Right lung (tissue), 10 donors: ENCODE measurements at places on chromosomes 2 and 18. TPM values are rescaled to one million over a fixed set of nuclear protein-coding genes. Genes with fewer than 3 reads are reported as not detected.

The TP53I3 gene
- 78.6 TPM for polyA plus RNA-seq

The DSC1 gene
- polyA plus RNA-seq = 0.04 TPM

The LCT gene
- polyA plus RNA-seq = 0.12 TPM

The IL36G gene
- 0.42 TPM for polyA plus RNA-seq

The SMAD7 gene
- 55.0 TPM for polyA plus RNA-seq

The CAPN13 gene
- 1.6 TPM for polyA plus RNA-seq

The CDH19 gene
- 0.15 TPM for polyA plus RNA-seq

The CD8B gene
- polyA plus RNA-seq = 0.37 TPM

The FOXI3 gene
- not detected for polyA plus RNA-seq

The NAT8 gene
- 1.4 TPM for polyA plus RNA-seq
